Foreskin fibroblast (primary cell): ENCODE measurements at places on chromosomes 11 and 22.
A peak's percentile ranks its signal among the peaks of the same experiment; 100 is the strongest.

GRCh38 chr11:81224396-81224795, 1509.3 kb downstream of the FAM181B start:
- DNase-seq: no peak

DNA sequence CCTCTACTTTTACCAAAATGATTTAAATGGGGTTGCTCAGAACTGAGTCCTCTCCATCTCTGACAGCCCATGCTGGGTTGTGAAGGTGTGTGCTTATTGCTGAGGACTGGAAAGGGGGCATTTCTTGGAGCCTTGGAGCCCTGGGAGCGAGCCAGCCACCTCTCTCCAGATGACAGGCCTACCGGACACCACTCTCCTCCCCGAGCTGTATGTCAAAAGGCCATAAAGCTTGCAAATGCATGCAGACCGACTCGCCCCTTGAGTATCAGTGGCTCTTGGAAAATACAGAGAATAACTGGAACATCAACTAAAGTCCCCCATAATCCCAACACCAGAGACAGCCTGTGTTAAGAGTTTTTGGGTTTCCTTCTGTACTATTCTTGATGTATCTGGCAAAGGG, 67.9 kb upstream of the PITPNB start:
- DNase-seq: no peak

- DNase-seq: no peak
These were observed 92.5 kb downstream of the C11orf87 start for GRCh38 chr11:109514313-109515018.

DNA sequence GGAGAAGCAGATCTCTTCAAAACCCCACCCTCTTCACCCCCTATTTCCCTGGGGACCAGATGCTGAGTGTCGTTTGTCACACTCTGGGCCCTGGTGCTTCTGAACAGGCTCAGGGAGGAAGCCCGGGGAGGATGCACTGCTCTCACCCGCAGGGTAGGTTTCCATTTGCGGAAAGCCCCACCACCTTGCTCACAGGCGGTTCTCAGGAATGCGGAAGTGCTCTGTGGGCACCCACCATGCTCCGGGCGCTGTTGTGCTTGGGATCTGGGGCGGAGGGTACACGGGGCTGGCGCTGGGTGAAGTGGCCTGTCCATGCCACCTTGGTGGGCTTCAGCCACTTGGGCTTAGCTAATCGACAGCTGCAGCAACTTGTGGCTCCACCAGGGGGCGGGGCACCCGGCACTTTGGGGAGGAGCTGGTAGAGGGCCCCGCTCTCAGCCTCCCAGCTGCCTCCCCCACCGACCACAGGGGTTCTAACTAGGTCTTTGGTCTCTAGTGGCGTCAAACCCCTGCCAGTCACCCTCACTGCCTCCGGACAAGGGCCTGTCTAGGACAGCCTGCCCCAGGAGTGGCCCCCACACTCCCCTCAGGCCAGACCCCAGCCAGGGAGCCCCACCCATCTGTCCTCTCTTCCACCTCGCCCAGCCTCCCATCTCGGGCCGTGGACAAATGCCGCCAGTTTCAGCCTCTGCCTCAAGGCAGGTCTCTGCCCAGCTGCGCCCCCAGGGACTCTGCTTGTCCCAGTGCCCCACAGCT, 7.4 kb downstream of the NDUFV1 start:
- DNase-seq: peak; percentile 67

DNA sequence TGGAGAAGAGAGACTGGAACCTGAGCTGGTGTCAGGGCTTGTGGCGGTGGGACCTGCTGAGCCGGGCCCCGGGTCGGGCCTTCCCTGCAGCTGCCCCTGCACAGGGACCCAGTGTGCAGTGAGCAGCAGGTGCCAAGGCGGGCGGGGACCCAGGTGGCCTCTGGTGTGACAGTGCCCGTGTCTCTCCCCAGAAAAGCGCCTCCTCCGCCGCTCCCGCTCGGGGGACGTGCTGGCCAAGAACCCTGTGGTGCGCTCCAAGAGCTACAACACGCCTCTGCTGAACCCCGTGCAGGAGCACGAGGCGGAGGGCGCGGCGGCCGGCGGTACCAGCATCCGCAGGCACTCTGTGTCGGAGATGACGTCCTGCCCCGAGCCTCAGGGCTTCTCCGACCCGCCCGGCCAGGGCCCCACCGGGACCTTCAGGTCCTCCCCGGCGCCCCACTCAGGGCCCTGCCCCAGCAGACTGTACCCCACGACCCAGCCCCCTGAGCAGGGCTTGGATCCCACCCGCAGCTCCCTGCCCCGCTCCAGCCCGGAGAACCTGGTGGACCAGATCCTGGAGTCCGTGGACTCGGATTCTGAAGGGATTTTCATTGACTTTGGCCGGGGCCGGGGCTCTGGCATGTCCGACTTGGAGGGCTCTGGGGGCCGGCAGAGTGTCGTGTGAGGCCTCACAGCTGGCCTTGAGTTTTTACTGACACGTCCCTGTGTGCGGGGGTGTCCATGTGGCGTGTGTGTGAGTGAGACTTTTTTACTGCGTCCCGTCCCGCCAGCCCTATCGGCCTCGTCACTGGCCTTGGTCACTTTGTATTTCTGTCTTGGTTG, 15.6 kb upstream of the ARHGAP8 start:
- no peak for DNase-seq

DNA sequence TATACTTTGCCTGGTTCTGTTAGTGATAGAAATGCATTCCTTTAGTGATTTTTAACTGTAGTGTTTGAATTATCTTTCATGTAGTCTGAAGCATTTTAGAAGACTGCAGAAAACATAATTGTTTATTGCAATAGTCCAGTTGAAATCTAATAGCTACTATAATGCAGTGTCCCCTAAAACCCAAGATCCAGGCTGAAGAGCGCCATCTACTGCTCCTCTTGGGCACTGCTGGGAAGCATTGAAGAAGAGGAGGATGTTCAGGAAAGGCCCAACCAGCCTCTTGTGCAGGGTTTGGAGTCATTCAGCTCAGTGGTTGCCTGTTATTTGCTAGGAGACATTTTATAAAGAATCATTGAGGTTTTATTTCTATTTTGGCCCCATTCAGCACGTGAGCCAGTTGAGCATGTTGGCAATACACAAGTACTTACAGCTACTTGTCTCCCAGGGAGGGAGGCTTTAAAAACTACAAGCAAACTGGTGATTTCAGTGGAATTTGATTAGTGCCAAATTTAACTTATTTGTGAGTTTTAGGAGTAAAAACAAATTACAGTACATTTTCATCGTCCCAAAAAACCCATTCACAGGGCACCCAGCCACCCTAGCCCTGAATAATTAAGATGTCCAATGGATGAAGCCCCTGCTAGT, 74.9 kb upstream of the HORMAD2 start:
- DNase-seq: peak; percentile 50

DNA sequence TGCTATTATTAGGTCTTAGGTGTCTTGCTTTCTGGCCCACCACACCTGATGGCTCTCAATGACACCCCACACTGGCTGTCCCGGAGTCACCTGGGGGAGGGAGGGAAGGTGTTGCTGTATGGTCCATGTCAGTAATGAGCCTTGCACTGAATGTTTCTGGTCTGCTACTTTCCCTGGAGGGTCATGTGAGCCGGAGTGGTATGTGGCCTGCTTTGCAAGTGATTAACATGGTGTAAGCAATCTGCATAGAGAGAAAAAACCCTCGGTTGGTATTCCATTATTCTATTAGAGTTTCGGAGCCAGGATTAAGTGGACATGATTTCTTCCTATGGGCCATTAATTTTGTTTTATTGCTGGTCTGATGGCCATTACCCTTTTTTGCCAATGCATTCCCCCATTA, 63.9 kb downstream of the PKNOX2 start:
- no peak for DNase-seq

- no peak for DNase-seq
These were observed 2.8 kb upstream of the RDX start for GRCh38 chr11:110299006-110299785.

DNA sequence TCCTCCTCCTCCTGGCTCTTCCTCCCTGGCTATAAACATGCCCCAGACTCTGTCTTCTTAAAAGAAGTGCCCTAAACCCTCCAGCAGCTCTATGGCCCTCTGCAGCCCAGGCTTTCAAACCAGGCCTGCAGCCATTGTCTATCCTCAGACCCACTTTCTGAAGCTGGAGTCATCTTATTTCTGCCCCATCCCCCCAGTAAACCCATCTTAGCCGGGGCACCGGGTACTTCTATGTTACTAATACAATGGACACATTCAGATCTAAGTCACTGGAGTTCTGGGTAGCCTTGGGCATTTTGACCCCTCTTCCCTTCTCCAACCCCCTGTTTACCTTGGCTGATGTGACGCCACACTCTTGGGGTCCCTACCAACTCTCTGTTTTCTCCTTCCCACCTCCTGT, 29.7 kb upstream of the CACNG2 start:
- DNase-seq: no peak

DNA sequence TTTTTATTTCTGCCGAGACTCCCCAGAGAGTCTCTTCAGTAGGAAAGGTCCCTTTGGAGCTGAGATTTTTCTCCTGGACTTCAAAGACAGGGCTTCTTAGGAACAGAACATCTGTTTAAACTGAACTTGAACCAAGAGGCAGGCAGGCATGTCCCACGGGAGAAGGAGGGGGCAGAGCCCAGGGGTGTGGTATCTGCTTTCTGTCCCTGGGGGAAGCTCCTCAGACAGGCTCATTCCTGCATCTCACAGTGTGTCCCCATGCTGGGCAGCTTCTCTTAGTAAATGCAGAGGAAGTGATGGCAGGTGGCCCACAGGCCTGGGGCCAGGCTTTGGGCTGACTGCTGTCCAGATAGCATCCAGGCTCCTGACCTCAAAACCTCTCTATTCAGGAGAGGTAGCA, 47.3 kb downstream of the TSPAN18 start:
- no peak for DNase-seq

GRCh38 chr22:45686004-45686403, 14.4 kb downstream of the ATXN10 start:
- DNase-seq: peak; percentile 41

DNA sequence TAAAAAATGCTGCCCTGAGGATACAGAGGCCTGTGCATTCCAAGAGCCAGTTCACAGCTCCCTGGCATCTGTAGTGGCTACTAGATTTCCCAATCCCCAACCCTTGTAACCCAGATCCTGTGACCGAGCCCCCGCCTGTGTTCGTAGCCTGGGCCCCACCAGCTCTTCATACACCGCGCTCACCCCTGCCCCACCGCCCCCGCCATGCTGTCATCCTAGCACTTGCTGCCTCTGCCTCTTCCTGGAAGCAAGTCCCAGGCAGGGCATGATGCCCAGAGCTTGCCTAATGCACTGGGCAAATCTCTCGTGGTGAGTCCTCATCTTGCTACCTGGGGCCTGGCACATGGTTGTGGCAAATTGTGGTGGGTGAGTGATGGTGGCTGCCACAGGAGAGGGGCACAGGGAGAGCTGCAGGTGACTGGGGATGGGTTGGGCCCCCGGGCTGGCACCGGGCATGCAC, 7.1 kb downstream of the MGAT3 start:
- peak; percentile 70 for DNase-seq

GRCh38 chr11:74141908-74142307, 28.9 kb downstream of the C2CD3 start:
- DNase-seq: no peak

GRCh38 chr11:108838792-108839105, 173.9 kb downstream of the DDX10 start:
- no peak for DNase-seq

GRCh38 chr11:13260201-13260962, 17.2 kb upstream of the BMAL1 start:
- no peak for DNase-seq

DNA sequence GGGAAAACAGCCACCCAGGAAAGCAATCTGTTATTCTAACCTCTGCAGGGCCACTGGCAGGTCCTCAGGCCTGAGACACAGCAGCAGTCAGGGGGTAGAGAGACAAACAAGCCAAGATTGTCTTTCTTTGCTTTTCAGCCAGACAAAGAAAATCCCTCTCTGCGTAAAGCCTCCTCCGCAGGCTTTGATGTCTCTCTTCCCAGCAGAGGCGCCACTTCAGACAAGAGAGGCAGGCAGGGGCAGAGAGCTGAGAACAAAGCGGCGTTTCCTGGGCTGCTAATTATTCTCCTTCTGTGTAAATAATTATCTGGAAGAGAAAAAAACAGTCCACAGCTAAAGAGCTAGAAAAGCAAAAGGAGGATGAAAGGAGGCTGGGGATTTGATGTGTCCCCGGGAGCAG, 102.7 kb upstream of the SEZ6L start:
- DNase-seq: no peak

DNA sequence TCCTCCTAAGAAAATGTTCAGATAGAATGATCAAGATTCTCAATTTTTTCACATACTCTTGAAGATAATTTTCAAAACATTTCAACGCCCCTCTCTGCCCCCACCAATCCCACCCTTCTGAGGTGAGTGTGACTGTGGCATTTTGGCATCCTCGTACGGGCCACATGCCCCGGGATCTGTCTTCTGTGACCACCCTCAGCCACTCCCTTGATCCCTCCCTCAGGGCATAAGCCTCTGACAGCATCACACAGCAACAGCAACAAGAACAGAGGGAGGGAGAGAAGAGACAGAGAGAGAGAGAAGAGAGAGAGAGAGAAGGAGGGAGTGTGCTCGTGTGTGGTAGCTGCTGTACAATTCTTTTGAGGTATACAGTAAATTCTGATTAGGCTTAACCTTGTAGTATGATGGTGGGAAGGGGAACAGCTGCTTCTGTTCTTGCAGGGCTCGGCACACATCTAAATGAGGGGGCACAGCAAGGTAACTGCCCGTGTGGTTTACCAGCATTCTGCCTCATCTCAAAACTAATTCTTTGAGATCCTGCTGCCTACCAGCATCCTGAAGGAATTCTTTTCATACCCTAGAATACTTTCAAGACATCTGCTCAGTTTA, 21.4 kb downstream of the SCUBE2 start:
- DNase-seq: no peak

- DNase-seq: no peak
These were observed 153.4 kb downstream of the LDLRAD3 start for GRCh38 chr11:36097219-36097650.

- no peak for DNase-seq
These were observed 29.1 kb upstream of the COMT start for GRCh38 chr22:19912271-19912999.

DNA sequence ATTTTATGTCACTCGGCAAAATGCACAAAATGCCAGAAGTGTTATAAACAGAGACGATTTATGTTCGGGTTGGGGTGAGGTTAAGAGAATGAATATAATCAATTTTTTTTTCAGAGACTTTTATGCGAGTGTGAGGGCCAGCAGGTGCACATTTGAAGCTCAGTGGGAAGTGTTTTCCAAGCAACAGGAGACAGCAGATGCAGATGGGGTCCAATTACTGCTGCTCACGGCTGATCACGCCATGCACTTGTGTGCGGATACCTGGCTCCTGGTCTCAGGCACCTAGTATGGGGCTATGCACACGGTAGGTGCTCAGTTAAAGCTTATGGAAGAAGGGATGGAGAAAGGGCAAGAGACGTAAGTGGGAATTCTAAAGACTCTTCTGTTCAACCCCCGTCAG, 249.1 kb downstream of the MIAT start:
- DNase-seq: no peak

DNA sequence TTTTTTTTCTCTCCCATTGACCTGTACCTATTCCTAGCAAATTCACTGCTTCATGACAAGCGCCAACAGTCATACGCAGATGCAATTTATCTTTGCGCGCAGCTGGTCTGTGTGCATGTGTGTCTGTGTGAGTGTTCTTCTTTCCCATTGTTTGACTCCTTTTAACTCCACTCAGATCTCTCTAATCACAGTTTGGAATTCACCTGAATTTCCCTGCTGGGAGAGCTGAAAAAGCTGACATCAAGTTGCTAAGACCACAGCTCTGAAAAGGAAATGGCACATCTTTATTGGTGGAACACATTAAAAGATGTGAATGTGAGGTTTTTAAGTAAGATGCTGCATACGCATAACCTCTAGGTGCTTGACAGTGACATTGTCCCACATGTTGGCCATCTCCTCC, 187.4 kb upstream of the MTMR2 start:
- DNase-seq: no peak
